Dermis blood vessel endothelial cell (primary cell): ENCODE measurements at places on chromosomes 1 and 21. TPM values are rescaled to one million over a fixed set of nuclear protein-coding genes. Genes with fewer than 3 reads are reported as not detected.

Gene FCAMR
- total RNA-seq = not detected in 2 replicates

- peak; percentile 61 for DNase-seq
Observed at GRCh38 chr1:234400773-234401172, 27.5 kb downstream of the COA6 start.

DNA sequence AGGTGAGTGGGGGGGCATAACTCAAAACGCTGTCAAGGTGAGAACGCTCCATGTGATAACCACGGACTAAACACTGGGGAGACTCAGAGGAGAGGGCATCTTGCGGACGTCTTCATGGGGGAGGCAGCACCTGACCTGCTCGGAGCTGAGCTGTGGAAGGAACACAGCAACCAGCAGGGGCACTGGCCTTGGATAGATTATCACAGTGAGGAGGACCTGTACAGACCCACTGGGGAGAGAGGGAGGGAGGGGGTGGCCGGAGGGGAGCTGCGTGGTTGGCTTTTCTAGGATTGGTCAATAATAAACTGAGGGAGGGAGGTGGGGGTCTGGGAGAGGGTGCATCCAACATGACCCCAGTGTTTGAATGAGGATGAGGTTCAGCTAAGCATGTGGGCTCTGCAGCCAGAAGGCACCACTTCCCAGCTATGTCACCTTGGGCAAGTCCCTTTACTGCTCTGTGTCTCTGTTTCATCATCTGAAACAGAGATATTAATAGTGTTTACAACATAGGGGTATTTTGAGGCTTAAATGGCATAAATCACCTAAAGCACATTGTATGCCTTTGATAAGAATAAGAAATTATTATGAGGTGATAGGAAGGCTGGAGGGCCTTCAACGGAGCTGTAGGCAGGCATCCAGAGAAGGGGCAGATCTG is 123.3 kb downstream of the GRIK3 start:
- DNase-seq = no peak

GRCh38 chr1:44068442-44068921 is 37.2 kb upstream of the SLC6A9 start:
- DNase-seq = peak; percentile 11

DNA sequence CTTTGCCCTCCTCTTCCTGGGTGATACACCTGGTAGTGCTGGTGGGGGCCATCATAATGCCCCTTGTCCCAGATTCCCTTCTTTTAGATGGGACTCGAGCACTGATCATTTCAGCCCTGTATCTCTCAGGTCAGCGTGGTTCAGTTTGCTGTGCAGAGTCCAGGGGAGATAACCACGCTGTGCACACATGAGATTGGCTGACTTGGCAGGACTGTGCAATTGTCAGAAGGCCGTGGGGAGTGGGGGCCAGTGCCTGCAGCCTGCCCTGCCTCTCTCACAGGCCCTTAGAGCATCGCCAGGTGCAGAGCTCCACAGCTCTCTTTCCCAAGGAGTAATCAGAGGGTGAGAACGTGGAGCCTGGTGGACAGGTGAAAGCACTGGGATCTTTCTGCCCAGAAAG is 15.2 kb downstream of the EPHX1 start:
- DNase-seq = no peak

Gene PCP4
- not detected in 2 replicates for total RNA-seq

Gene OR2M3
- not detected in 2 replicates for total RNA-seq

GRCh38 chr1:42934541-42935312 is 23.9 kb downstream of the SLC2A1 start:
- no peak for DNase-seq

- no peak for DNase-seq
Observed at GRCh38 chr21:45780647-45781046, 137.1 kb downstream of the PCBP3 start.

DNA sequence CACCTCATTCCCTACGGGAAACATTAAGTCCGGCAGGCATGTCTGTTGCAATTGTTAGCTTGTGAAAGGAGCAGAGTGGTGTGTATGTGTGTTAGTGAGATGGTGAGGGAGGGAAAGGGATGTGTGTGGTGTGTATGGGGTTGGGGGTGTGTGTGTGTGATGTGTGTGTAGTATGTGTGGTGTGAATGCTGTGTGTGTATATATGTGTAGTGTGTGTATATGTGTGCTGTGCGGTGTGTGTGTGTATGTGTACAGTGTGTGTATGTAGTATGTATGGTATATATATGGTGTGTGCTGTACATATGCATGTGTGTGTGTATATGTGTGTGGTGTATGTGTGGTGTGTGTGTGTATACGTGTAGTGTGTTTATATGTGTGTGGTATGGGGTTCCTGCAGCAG is 20.8 kb upstream of the BLACAT1 start:
- no peak for DNase-seq

Gene DMBX1
- total RNA-seq = not detected in 2 replicates

DNA sequence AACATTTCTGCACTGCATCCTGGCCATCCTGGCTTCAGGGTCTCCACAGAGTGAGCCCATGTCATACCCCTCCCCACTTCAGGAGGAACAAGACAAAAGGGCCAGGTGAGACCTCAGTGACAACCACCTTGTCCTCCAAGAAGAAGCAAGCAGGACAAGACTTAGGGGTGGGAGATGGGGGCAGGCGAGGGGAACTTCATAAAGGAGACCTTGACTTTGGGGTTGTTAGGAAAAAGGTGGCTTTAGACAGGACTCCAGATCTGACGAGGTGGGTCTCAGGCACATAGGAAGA is 24.0 kb upstream of the SLAMF9 start:
- no peak for DNase-seq

DNA sequence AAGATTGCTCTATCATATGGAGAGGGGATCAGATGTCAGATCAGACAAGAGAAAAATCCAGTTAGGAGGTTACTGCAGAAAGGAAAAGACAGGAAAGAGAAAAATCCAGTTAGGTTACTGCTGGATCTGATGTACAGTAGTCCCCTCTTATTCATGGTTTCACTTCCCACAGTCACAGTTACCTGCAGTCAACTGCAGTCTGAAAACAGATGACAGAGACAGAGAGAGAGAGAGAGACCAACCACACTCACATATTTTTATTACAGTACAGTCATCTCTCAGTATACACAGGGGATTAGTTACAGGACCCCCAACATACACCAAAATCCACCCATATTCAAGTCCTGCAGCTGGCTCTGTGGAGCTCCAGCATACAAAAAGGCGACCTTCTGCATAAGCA is 29.3 kb downstream of the NUP133 start:
- no peak for DNase-seq

- DNase-seq = no peak
Observed at GRCh38 chr1:245285168-245285567, 130.4 kb downstream of the KIF26B start.

Gene SLC1A7
- not detected in 2 replicates for total RNA-seq

Gene TTLL7
- total RNA-seq = 2.0 and 2.2 TPM in 2 replicates

Gene C1orf56
- total RNA-seq = 1.1 and 1.4 TPM in 2 replicates

Gene YBX1
- 555 and 1,168 TPM in 2 replicates for total RNA-seq

GRCh38 chr1:30323352-30323751 is 400.0 kb downstream of the MATN1 start:
- DNase-seq = no peak

Gene CLIC6
- not detected in 2 replicates for total RNA-seq

DNA sequence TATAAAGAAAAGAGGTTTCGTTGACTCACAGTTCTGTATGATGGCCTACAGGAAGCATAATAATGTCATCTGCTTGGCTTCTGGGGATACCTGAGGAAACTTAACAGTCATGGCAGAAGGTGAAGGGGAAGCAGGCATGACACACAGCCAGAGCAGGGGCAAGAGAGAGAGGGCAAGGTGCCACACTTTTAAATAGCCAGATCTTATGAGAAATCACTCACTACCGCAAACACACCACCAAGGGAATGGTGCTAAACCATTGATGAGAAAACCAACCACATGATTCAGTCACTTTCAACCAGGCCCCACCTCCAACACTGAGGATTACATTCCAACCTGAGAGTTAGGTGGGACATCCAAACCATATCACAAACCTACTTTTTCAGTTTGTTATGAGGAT is 245.9 kb upstream of the SGIP1 start:
- DNase-seq = no peak

Gene FDPS
- total RNA-seq = 452 and 512 TPM in 2 replicates

DNA sequence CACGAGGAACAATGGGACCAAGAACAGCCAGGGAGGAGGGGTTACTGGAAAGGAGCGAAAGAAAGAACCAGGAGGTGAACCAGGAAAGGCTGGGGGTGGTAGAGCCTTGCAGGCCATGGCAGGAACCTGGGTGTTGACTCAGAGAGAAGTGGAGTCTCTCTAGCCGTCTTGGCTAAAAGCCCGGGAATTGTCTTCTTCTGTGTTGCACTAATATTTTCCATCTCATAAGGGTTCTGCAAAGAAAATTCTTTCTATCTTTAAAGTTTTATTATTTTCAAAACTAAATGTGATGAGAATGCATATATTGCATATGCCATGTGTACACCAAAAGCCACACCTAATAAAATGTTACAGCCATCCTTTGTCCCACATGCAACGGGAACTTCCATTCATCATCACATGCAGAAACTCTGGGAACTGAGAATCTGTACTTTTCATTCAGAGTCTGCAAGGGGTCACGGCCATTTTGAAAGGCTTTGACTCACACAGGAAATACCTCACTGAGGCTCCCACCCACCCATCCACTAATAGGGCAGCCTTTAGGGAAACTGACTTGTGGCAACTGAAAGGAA is 38.0 kb downstream of the ERG start:
- DNase-seq = peak; percentile 93

- no peak for DNase-seq
Observed at GRCh38 chr1:201374364-201374763, 3.1 kb downstream of the TNNT2 start.

DNA sequence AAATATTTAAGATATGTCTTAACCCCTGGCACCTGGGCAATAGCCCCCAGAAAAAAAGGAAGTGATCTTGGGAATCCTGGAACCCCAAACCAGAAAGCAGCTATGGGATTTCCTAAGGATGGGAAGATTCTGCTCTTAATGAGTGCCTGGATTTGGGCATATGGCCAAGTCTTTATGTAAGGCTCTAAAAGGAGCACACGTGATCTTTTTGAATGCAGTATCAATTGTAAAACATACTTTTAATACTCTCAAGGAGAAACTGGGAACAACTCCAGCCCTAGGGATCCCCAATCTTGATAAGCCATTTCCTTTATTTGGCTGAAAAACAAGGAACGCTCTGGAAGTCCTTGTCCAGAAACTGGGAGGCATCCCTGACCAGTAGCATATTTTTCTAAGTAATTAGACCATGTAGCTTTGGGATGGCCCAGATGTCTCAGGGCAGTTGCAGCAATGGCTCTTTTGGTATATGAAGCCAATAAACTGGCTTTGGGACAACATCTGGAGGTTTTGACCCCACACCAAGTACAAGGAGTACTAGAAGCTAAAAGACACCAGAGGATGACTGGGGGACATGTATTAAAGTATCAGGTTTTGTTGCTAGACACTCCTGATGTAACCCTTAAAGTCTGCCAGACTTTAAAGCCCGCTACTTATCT is 80.9 kb upstream of the KIAA0040 start:
- DNase-seq = peak; percentile 49

GRCh38 chr21:14889080-14889810 is 175.6 kb downstream of the NRIP1 start:
- no peak for DNase-seq

Gene DFFA
- total RNA-seq = 56.2 and 74.5 TPM in 2 replicates

DNA sequence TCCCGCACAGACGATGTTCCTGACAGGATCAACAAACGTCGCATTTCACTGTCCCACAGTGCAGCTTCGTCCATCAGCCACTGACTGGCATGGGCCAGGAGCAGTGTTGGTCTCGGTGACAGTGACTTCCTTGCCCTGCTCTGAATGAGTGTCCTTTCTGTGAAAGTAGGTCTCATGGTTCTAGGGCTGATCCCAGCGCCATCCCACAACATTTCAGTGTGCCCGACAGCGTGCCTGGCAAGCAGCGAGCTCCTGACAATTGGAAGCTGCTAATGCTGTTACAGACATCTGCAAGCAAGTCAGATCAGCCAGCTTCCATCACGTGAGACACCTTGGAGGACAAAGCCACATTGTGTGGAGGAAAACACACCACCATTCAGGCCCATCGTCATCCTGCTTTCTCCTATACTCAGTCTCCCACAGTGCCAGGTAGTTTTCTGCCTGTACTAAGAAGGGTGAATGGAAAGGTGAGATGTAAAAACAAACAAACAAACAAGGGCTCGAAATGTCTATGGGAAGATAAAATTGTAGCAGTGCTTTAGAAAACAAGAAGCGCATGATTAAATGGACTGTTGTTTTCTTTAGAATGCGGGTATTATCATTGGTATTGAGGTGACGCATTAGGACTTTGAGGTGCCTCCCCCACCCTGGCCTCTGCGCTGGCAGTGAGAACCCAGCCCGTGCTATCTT is 21.9 kb downstream of the ERRFI1 start:
- DNase-seq = no peak

Gene CACHD1
- total RNA-seq = 7.3 and 10.9 TPM in 2 replicates

DNA sequence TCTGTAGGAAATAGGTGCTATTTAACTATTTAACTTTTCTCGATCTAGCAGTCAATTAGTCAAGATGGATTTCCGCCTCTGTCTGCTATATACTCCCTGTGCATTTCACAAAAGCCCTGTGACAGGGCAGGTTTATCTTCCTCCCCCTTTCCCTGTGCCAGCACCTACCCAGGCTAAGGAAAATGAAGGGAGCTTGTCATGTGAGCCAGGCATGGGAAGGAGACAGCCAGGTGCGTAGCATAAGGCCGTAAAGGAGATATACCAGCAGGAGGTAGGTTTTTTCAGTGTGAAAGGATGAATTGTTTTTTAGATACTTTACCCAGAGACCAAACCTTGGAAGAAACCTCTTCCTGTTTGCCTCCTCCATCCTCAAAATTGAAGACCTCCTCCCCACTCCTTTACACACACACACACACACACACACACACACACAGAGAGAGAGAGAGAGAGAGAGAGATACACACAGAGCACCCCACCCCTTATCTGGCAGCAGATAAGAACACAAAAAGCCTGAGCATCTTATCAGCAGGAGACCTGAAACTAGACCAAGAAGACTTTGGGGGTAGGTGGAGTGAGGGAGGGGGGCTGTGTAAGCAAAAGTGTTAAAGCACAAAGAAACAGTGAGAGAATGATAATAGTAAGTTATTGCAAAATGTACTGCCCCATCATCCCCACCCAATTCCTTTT is 12.0 kb upstream of the TARBP1 start:
- no peak for DNase-seq

GRCh38 chr1:1755426-1755825 is 22.8 kb downstream of the NADK start:
- DNase-seq = no peak

Gene SFN
- total RNA-seq = 0.51 and 0.70 TPM in 2 replicates

- peak; percentile 2 for DNase-seq
Observed at GRCh38 chr1:153032677-153033308, 1.8 kb downstream of the SPRR1B start.

DNA sequence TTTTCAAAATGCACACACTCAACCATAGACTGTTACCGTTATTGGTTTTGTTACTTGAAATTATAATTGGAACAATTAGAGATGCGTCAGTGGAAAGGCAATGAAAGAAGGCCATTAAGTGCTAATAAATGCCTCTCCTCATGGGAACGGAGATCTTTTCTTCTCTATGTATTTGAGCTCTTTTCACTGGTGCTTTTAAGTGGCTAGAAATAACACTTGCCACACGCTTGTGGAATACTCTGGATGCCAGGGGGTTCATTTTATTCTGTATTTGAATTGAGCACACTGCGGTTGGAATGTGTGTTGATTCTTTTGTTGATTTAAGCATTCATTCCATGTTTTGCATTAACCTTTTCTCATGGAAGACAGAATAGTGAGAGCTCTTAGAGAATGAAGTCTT is 68.4 kb downstream of the DNM3 start:
- no peak for DNase-seq

GRCh38 chr1:182968151-182968741 is 15.3 kb upstream of the SHCBP1L start:
- DNase-seq = no peak
